Fibroblast of skin of left biceps (primary cell): ENCODE measurements at places on chromosomes 3 and 15.

DNA sequence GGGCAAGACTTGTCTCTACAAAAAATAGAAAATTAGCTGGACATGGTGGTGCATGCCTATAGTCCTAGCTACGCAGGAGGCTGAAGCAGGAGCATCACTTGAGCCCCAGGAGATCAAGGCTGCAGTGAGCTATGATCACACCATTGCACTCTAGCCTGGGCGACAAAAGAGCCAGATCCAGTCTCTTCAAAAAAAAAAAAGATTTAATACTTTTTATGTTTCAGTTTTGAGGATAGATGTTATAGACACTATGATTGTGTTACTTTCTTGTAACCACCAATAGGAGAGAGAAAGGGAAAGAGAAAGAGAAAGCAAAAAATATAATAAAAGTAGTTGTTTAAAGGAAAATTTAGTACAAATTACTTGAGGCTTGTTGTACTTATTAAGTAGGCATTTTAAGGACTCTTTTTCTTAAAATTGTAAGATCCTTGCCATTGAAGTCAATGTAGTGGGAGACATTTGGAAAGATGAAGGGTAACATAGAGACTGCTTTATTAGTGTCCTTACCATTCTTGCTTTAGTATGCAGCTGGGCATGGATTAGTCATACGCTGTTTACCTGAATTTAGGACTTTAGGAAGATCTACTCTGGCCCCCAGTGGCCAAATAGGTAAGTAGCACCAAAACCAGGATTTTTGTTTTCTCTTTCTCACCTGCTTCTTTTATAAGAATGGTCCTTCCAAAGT lies 35.1 kb upstream of the ZDHHC23 start:
- peak; percentile 19 for DNase-seq

DNA sequence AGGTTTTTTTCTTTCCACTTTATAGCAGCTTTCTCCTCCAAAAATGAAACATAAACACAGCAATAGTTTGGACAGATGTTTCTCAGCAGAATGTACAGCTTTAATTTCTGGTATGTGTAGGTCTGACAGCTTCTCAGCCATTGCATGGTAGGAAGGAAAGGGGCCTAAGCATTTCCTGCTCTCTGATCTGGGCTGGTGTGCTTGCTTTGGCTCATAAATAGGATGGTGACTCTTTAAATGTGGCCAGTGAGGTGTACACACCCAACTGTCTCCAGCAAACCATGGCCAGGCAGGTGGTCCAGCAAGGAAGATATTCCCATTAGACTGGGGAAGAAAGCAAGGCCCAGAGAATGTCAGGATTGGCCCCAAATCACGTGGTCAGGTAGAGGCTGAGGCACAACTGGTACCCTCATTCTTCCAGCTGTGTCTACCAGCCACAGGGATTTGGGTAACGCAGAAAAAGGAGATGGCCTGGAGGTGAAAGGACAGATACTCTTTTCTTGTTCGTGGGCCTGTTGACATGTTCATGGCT lies 52.1 kb downstream of the ITGA11 start:
- no peak for DNase-seq

- no peak for DNase-seq
These were observed 362.7 kb upstream of the ARRDC4 start for GRCh38 chr15:97597801-97598200.

GRCh38 chr15:33701304-33701696 lies 267.0 kb upstream of the CHRM5 start:
- no peak for DNase-seq

DNA sequence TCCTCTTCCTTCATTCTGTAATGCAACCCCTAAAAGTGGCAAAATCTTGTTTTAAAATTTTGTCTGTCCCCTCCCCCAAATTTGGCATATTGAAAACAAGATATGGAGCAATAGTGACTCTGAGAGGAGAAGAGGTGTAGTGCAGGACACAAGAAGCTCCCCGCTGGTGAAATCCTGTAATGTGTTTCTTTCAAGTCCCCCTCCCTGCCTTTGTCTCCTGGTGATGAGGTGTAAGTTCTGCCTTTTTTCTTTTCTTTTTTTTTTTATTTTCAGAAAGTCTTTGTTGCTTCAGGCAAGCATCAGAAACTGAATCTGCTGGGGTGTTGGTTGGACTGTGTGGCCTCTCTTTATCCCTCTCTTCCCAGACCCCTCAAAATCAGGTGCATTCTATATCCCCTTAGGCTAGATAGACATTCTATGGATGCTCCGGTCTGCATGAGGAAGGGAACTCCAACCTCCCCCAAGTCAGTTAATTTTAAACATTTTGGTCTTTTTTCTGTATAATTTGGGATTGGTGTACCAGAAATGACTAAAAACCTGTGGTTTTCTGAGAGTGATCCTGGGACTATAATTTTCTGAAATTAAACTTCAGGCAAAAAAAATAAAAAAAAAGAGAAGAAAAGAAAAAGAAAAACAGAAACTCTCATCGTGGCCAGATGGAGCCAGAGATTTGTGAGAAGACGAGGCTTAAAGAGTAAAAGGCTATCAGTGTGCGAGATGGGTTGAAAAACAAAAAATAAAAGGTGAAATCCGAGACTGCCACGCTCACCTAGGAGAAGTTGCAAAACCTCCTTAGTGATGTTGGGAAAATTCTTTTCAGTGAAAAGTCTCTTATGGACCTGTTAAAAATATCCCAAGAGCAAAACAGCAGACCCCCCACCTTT lies 21.4 kb downstream of the ACKR2 start:
- no peak for DNase-seq
